ENCODE measurements at places on chromosomes 3 and 15. TPM values are rescaled to one million over a fixed set of nuclear protein-coding genes. Genes with fewer than 3 reads are reported as not detected.

Gene CYP8B1
- not detected for polyA plus RNA-seq

Gene BCL6
- polyA plus RNA-seq, result 34.5 TPM

Gene TMEM108
- 44.3 TPM for polyA plus RNA-seq

Gene SPRED1
- polyA plus RNA-seq, result 9.3 TPM

Gene TADA3
- polyA plus RNA-seq, result 123 TPM

Gene PRR23A
- polyA plus RNA-seq, result 2.8 TPM

Gene ARPIN
- polyA plus RNA-seq, result 15.9 TPM

Gene ZBTB47
- 18.1 TPM for polyA plus RNA-seq

Gene ERC2
- 6.1 TPM for polyA plus RNA-seq

Gene CCDC80
- polyA plus RNA-seq, result 159 TPM

Gene MKRN2OS
- polyA plus RNA-seq, result not detected

Gene WWTR1
- polyA plus RNA-seq, result 19.4 TPM

Gene GHSR
- polyA plus RNA-seq, result 0.63 TPM

Gene PLCH1
- 32.1 TPM for polyA plus RNA-seq

Gene PIERCE2
- polyA plus RNA-seq, result 16.0 TPM

Gene LYSMD2
- 21.1 TPM for polyA plus RNA-seq

Gene CHAC1
- 1.8 TPM for polyA plus RNA-seq

Gene RHOV
- polyA plus RNA-seq, result 0.91 TPM

Gene SCN11A
- polyA plus RNA-seq, result 1.8 TPM

Gene MESP2
- 1.3 TPM for polyA plus RNA-seq

Gene ABHD5
- 36.3 TPM for polyA plus RNA-seq

Gene COL8A1
- 11.5 TPM for polyA plus RNA-seq

Gene MYLK
- 151 TPM for polyA plus RNA-seq

Gene LHFPL4
- 1.3 TPM for polyA plus RNA-seq

Gene MORC1
- 15.4 TPM for polyA plus RNA-seq

Gene SLC12A1
- 1.2 TPM for polyA plus RNA-seq

Gene ENTPD3
- 0.57 TPM for polyA plus RNA-seq

Gene LTK
- 2.9 TPM for polyA plus RNA-seq

Gene DPPA2
- polyA plus RNA-seq, result 4.9 TPM

Gene AMOTL2
- polyA plus RNA-seq, result 19.6 TPM

Gene SRGAP3
- polyA plus RNA-seq, result 16.5 TPM

Gene RTP3
- 2.0 TPM for polyA plus RNA-seq

Gene SLC28A2
- not detected for polyA plus RNA-seq

Gene RAP2B
- polyA plus RNA-seq, result 3.9 TPM

Gene EPHB3
- 2.6 TPM for polyA plus RNA-seq

Gene SELENOS
- polyA plus RNA-seq, result 178 TPM

Gene IMPG2
- 0.53 TPM for polyA plus RNA-seq

Gene DAZL
- 124 TPM for polyA plus RNA-seq

Gene USP19
- polyA plus RNA-seq, result 77.2 TPM

Gene EID1
- polyA plus RNA-seq, result 84.1 TPM

Gene CHRNA5
- polyA plus RNA-seq, result 3.7 TPM

Gene KLF15
- 8.5 TPM for polyA plus RNA-seq

Gene TLR9
- polyA plus RNA-seq, result 0.20 TPM

Gene GOLGA8T
- polyA plus RNA-seq, result 10.6 TPM

Gene PEX11A
- polyA plus RNA-seq, result 31.8 TPM

Gene GUCA1C
- 1.1 TPM for polyA plus RNA-seq

Gene CELSR3
- 13.5 TPM for polyA plus RNA-seq

Gene SLC6A20
- polyA plus RNA-seq, result 2.3 TPM

Gene EIF1B
- 165 TPM for polyA plus RNA-seq

Gene PRR20G
- polyA plus RNA-seq, result 10.5 TPM

Gene RBP2
- not detected for polyA plus RNA-seq

Gene ACVR2B
- polyA plus RNA-seq, result 7.3 TPM

Gene NRROS
- 5.5 TPM for polyA plus RNA-seq
